Iris pigment epithelial cell (primary cell): ENCODE measurements at places on chromosomes 6 and 20.
A peak's percentile ranks its signal among the peaks of the same experiment; 100 is the strongest.

DNA sequence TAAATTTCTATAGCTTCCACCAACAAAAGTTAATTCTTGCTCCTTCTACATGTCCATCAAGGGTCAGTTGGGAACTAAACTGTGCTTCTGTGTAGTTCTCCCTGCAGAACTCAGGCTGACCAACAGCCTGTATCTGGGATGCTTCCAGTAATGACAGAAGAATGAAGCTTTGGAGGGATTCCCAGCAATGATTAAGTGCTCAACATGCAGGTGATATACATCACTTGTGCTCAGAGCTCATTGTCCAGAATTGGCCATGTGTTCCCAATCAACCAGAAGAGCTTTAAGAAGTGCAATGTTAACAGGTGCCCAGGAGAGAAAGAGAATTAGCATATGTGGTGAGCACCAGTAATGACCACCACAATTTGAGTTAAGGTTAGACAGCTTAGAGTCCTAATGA lies 37.4 kb upstream of the SNRPB2 start:
- DNase-seq, result peak; percentile 8

DNA sequence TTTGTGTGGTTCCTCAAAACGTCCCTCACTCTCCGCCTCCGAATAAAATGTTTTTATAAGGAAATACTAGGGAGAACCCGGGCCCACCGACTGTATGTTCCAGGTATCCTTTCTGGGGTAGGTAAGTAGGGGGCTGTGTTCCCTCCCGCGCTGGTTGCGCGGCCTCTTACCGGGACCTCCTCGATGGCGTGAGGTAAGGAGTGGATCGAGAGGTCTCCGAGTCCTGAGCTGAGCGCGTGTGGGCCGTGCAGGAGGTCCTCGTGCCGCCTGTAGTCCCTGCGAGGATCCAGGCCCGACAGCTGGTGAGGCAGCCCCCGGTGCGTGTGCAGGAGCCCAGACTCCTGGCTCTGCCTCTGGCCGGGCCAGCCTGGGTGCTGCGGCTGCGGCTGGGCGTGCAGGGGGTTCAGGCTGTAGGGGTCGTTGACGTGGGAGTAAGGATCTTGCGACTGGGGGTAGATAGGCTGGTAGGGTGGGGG lies 5.1 kb downstream of the TFAP2A start:
- DNase-seq, result no peak

- DNase-seq, result no peak
These were observed 89.1 kb upstream of the PLEKHG1 start for GRCh38 chr6:150510576-150510975.

GRCh38 chr6:109260126-109260525 lies 122.1 kb downstream of the CD164 start:
- peak; percentile 60 for DNase-seq

- DNase-seq, result no peak
These were observed 33.5 kb downstream of the DLL1 start for GRCh38 chr6:170257376-170257775.

- DNase-seq, result no peak
These were observed 122.4 kb downstream of the TCP11 start for GRCh38 chr6:35018746-35019145.
